Cardiac muscle cell (in vitro differentiated cells and primary cell): ENCODE measurements at places on chromosomes 11 and 22.

DNA sequence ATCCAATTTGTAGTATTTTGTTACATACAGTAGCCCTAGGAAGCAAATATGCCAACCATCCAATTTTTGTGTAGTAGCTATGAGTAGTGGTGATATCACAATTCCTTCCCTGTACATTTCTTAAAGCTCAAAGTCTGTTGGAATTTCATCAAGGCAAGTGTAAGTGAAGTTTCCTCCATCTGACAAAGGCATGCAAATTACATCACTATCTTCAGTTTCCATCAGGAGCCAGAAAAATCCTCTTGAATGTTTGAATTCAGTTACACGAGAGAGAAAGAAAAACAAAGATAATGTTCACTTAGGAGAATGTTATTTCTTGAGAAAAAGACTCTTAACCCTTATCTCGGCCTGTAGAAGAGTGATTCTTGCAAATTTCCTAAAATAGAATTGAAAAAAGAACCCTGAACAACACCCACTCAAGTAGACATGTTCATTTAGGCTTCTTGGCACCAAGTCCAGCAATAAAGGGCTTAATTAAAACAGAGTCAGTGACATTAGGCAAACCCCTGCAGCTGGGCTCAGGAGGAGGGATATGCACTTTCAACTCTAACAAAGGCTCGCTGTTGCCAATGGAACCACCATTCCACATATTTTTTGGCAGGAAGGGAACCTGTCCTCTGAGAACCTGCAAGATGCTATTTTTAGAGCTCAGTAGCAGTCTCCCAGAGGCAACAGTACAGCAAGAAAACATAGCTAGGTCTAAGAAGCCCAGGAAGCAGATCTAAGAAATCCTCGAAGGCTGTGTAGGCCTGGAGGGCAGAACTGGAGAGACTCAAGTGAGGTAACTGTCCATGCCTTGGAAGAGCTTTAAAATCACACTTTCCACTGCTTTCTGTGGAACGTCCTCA is 144.6 kb downstream of the CCDC81 start:
- no peak overlapping the region for H3K4me3 ChIP-seq
- peaks cover 46% of the 10 kb centered on the region for H3K4me1 ChIP-seq
- no peaks in the 10 kb centered on the region for H3K27me3 ChIP-seq

GRCh38 chr22:26592421-26592891 is 2.5 kb upstream of the TPST2 start:
- H3K4me1 ChIP-seq: no peaks in the 10 kb centered on the region
- H3K36me3 ChIP-seq: no peaks in the 10 kb centered on the region
- H3K27me3 ChIP-seq: no peaks in the 10 kb centered on the region
- no peak overlapping the region for H3K27ac ChIP-seq

GRCh38 chr22:27347951-27348350 is 453.6 kb downstream of the MN1 start:
- no peak overlapping the region for H3K27ac ChIP-seq
- H3K36me3 ChIP-seq: no peaks in the 10 kb centered on the region
- H3K4me3 ChIP-seq: no peak overlapping the region

- no peaks in the 10 kb centered on the region for H3K36me3 ChIP-seq
- H3K4me3 ChIP-seq: no peak overlapping the region
- H3K27me3 ChIP-seq: no peaks in the 10 kb centered on the region
- DNase-seq: no peak
- no peaks in the 10 kb centered on the region for H3K4me1 ChIP-seq
Observed at GRCh38 chr11:8706673-8707432, 24.3 kb downstream of the RPL27A start.

- H3K4me1 ChIP-seq: peaks cover 14% of the 10 kb centered on the region
- H3K27ac ChIP-seq: peak overlapping the region; percentile 92
- no peak overlapping the region for H3K4me3 ChIP-seq
- no peaks in the 10 kb centered on the region for H3K36me3 ChIP-seq
- H3K27me3 ChIP-seq: peaks cover 13% of the 10 kb centered on the region
Observed at GRCh38 chr22:32473388-32473952, 1.1 kb upstream of the FBXO7 start.

- no peaks in the 10 kb centered on the region for H3K4me1 ChIP-seq
- no peak overlapping the region for H3K4me3 ChIP-seq
- H3K27ac ChIP-seq: no peak overlapping the region
- no peaks in the 10 kb centered on the region for H3K36me3 ChIP-seq
- no peak for DNase-seq
Observed at GRCh38 chr11:3977078-3977477, 117.5 kb upstream of the RRM1 start.

GRCh38 chr11:102234779-102235439 is 82.4 kb upstream of the BIRC3 start:
- H3K4me3 ChIP-seq: no peak overlapping the region
- H3K36me3 ChIP-seq: peaks cover 10% of the 10 kb centered on the region
- H3K27me3 ChIP-seq: no peaks in the 10 kb centered on the region
- peaks cover under 1% of the 10 kb centered on the region for H3K4me1 ChIP-seq

GRCh38 chr22:27671413-27671935 is 130.1 kb downstream of the MN1 start:
- H3K36me3 ChIP-seq: no peaks in the 10 kb centered on the region
- peak overlapping the region; percentile 99 for H3K27ac ChIP-seq
- peaks cover 33% of the 10 kb centered on the region for H3K4me1 ChIP-seq
- H3K27me3 ChIP-seq: no peaks in the 10 kb centered on the region

DNA sequence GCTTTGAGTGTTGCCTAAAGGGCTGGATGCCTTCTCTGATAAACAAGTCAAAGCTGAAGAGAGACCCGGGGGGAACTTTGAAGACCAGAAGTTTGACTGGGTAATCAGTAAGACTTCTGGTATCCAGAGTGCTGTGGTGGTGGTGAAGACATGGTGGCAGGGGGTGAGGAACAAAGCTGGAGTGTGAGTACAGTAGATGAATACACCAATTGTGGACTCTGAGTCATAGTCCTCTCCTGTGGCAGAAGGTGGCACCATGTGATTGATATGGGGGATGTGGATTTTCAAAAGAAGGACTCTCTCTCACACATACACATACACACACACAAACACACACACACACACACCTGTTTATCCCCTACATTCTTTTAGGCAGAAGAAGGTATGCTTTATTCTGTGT is 12.3 kb downstream of the MS4A6A start:
- H3K27ac ChIP-seq: no peak overlapping the region
- no peak overlapping the region for H3K4me3 ChIP-seq
- no peak for DNase-seq
- no peaks in the 10 kb centered on the region for H3K27me3 ChIP-seq

DNA sequence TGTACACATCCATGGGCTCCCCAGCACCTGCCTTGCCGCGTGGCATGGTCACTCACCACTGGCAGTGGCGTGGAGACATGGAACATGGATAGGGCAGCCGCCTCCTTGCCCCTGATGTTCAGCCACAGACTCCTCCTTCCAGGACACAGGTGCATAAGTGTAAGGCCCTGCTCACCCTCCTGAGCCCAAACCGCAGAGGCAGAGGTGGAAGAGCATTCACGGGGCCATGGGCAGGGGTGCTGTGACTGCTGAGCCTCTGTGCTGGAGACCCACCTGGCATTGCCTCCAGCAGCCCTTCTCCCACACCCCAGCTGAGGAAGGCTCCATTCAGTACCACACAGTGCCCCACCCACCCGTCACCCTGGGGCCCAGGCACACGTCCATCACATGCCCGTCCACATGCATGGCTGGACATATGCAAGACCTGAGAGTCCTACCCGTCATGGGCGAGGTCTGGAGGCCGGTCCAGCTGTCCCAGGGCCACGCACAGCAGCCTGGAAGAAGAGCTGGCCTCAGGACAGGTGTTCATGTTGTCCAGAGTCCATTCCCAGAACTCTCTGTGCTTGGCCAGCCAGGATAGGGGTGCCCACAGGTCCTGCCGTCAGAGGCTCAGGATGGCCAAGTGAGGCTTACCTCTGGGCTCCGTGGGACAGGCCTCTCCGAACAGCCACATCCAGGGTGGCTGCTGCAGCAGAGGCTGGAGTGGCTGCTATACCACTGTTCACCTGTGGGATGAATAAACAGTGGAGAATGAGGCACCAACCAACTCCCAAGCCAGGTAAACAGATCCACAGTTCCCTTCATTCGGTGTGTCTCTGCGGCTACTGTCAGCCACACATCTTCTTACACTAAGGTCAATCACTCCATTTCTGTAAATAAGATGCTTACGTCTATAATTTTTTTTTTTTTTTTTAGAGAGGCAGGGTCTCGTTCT is 1.7 kb upstream of the TUBGCP6 start:
- H3K27ac ChIP-seq: no peak overlapping the region
- H3K27me3 ChIP-seq: no peaks in the 10 kb centered on the region
- peaks cover 6% of the 10 kb centered on the region for H3K36me3 ChIP-seq
- DNase-seq: no peak
- peaks cover 26% of the 10 kb centered on the region for H3K4me1 ChIP-seq

DNA sequence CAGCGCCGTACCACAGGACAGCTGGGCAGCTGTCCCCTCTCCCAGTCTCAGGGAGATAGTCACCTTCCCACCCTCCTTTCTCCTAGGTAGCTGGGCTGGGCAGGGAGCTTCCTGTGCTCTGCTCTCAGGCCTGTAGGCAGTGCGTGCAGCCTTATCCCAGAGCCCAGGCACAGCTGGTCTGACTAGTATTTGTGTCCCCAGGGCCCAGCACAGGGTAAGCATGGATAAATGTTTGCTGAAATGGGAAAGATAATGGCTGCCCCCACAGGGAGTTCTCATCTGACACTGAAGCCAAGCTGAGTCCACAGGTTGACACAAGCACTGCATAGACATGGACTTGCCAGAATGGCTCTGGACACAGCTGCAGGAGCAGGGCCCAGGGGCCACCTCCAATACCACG is 9.8 kb downstream of the SLC15A3 start:
- no peak overlapping the region for H3K27ac ChIP-seq
- H3K36me3 ChIP-seq: no peaks in the 10 kb centered on the region
- no peak overlapping the region for H3K4me3 ChIP-seq

DNA sequence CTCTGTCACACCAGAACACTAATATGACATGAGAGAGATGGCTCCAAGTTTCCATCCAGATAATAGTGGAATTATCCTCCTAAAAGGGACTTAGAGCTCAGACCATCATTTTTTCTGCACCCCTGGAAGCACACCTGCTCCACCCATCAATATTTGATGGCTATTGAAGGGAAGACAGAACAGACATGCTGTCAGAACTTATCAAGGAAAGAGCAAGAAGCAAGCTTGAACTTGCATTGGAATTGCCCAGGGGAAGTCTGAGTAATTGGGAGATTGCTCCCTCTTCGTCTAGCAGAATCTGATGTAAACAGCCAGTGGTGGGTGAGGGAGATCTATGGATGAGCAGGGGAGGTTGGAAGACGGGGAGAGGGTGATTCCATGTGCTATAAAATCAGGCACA is 874.4 kb upstream of the TENM4 start:
- H3K4me3 ChIP-seq: no peak overlapping the region
- no peaks in the 10 kb centered on the region for H3K36me3 ChIP-seq
- no peaks in the 10 kb centered on the region for H3K27me3 ChIP-seq
- no peak for DNase-seq
- no peak overlapping the region for H3K27ac ChIP-seq

DNA sequence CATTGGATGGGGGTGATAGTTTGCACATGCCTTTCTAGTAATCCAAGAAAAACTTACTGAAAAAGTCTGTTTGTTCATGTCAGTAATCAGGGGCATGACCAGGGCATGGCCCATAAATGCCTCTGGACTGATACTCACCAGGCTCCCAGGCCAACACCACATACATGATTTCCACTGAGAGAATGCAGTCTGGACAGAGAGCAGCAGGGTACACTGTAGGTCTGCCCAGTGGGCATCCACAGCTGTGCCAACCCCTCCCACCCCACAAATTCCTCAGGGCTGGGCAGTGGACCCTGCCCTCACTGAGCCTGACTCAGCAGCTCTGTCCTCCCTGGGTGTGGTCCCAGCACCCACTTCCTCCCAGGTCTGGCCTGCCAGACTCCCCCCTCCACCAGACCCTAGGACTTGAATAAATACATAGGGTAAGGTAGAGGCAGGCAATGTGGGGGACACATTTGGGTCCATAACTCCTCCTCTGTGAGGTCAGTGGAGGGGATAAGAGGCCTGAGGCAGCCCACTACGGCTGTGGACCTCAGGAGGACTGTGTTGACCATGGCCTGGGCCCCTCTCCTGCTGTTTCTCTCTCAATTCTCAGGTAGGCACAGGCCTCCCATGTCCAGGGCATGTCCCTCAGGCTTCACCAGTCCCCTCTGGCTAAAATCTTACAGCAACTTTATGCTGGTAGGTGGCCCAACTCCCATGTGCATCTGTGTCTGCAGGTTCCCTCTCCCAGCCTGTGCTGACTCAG is 92.2 kb upstream of the TOP3B start:
- H3K27me3 ChIP-seq: peaks cover 99% of the 10 kb centered on the region
- DNase-seq: no peak
- no peaks in the 10 kb centered on the region for H3K4me1 ChIP-seq
- H3K36me3 ChIP-seq: no peaks in the 10 kb centered on the region
- no peak overlapping the region for H3K27ac ChIP-seq
- H3K4me3 ChIP-seq: no peak overlapping the region

GRCh38 chr11:92707665-92708064 is 261.8 kb upstream of the MTNR1B start:
- H3K4me3 ChIP-seq: no peak overlapping the region
- no peaks in the 10 kb centered on the region for H3K27me3 ChIP-seq
- no peak for DNase-seq
- no peaks in the 10 kb centered on the region for H3K36me3 ChIP-seq
- H3K27ac ChIP-seq: no peak overlapping the region

- no peak overlapping the region for H3K27ac ChIP-seq
- no peak for DNase-seq
- no peaks in the 10 kb centered on the region for H3K36me3 ChIP-seq
- peaks cover 6% of the 10 kb centered on the region for H3K4me1 ChIP-seq
- no peak overlapping the region for H3K4me3 ChIP-seq
Observed at GRCh38 chr22:49453771-49454170, 373.9 kb downstream of the BRD1 start.

DNA sequence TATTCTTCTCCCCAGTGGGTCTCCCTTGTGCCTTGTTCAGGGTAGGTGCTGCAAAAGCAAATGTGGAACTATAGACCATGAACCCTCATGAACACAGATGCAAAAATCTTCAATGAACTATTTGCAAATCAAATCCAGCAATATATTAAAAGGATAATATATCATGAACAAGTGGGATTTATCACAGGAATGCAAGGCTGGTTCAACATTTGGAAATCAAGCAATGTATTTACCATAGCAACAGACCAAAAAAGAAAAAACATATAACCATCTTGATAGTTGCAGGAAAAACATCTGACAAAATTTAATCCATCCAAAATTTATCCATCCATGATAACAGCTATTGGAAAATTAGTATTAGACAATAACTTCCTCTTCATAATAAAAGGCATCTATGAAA is 11.4 kb upstream of the OSBPL5 start:
- no peak overlapping the region for H3K4me3 ChIP-seq
- H3K27ac ChIP-seq: no peak overlapping the region
- H3K27me3 ChIP-seq: peaks cover 5% of the 10 kb centered on the region
- H3K36me3 ChIP-seq: no peaks in the 10 kb centered on the region
- no peak for DNase-seq
- no peaks in the 10 kb centered on the region for H3K4me1 ChIP-seq

DNA sequence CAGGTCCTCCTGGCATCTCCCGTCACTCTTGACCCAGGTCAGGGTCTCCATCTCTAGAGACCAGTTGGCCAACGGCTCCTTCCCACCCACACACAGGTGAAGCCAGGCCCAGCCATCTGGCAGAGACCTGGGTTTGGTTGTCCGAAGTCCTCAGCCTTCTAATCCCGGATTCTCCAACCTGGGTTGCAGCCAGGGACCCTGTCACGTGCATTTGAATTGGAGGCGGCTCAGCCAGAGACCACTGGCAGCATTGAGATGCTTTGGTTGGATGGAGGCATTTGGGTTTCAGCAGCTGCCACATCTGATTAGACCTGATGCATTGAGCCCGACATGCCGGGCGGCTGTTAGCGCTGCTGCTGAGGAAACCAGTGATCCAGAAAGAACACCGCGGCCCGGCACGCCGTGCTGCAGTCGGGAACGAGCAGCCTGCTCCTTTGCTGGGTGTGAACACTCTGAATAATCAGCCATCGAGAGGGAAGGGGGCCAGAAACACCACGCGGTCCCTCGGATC is 163.2 kb downstream of the BRD1 start:
- no peak overlapping the region for H3K27ac ChIP-seq
- DNase-seq: no peak
- no peaks in the 10 kb centered on the region for H3K4me1 ChIP-seq
- H3K27me3 ChIP-seq: peaks cover 24% of the 10 kb centered on the region
- H3K36me3 ChIP-seq: no peaks in the 10 kb centered on the region
- H3K4me3 ChIP-seq: no peak overlapping the region
